ENCODE measurements at places on chromosomes 11 and 22. TPM values are rescaled to one million over a fixed set of nuclear protein-coding genes. Genes with fewer than 3 reads are reported as not detected.

- no peak for DNase-seq
- H3K27ac ChIP-seq: no peak within 1 kb of the TSS
- H3K36me3 ChIP-seq: no peaks in the 10 kb centered on the region
- H3K4me1 ChIP-seq: no peaks in the 10 kb centered on the region
- H3K27me3 ChIP-seq: no peaks in the 10 kb centered on the region
Measured at GRCh38 chr11:18046116-18046777, at the start of gene TPH1. TSS of gene TPH1 (minus strand) at chr11:18046269. CDS start at chr11:18040762, 5,507 bp downstream.

DNA sequence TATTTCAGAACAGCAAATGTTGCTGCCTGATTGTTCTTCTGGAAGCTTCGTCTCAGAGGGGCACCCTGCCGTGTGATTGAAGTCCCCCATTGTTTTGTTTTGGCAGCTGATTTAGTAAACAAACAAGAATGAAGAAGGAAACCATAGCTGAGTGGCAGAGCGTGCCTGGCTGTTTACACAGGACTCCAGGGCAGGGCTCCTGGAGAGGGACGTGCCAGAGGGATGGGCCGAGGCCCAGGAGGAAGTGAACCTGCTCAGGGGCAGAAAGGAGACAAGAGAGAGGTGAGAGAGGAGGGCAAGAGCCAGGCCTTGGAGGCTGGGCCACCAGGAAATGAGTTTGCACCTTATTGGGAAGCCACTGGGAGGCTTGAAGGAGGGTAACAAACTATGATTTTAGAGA, 85.5 kb upstream of the B3GAT1 start:
- H3K36me3 ChIP-seq: no peaks in the 10 kb centered on the region
- H3K4me1 ChIP-seq: no peaks in the 10 kb centered on the region
- no peak overlapping the region for H3K4me3 ChIP-seq
- H3K27me3 ChIP-seq: no peaks in the 10 kb centered on the region
- no peak for DNase-seq
- H3K27ac ChIP-seq: no peak overlapping the region

GRCh38 chr22:27537501-27537900, 264.1 kb downstream of the MN1 start:
- no peak overlapping the region for H3K4me3 ChIP-seq
- H3K4me1 ChIP-seq: no peaks in the 10 kb centered on the region
- no peak for DNase-seq
- H3K27me3 ChIP-seq: no peaks in the 10 kb centered on the region
- H3K27ac ChIP-seq: no peak overlapping the region
- no peaks in the 10 kb centered on the region for H3K36me3 ChIP-seq

- H3K27ac ChIP-seq: no peak overlapping the region
- DNase-seq: no peak
- no peaks in the 10 kb centered on the region for H3K36me3 ChIP-seq
- no peaks in the 10 kb centered on the region for H3K27me3 ChIP-seq
Measured at GRCh38 chr11:79108851-79109250, 332.0 kb downstream of the TENM4 start.

DNA sequence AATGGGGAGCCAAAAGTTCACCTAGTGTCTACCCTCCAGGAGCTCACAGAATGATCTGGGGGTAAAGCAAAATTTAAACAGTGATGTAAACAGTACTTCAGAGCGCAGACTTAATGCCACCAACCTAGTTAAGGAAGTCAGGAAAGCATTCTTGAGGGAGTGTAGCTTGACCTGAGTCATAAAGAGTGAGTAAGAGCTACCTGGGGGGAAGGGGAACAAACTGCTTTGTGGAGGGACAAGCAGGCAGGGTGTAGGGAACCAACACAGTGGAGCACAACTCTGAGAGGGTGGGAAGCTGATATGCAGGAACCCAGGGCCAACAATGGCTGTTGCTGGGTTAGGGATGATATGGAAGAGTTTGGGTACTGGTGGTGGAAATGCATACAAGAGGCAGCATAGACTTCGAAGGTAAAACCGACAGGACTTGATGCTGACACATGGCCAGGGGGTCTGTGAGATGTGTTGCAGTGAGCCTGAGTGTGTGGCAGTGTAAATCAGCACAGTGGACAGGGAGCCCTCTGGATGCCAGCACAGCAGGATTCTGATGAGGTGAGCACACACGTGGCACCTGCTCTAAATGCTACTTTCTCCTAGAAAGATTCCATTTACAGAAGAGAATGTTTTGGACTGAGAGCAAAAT, 58.3 kb upstream of the CYP2D6 start:
- no peaks in the 10 kb centered on the region for H3K36me3 ChIP-seq
- no peak overlapping the region for H3K4me3 ChIP-seq
- no peaks in the 10 kb centered on the region for H3K27me3 ChIP-seq
- H3K27ac ChIP-seq: no peak overlapping the region
- peaks cover 4% of the 10 kb centered on the region for H3K4me1 ChIP-seq
- no peak for DNase-seq

DNA sequence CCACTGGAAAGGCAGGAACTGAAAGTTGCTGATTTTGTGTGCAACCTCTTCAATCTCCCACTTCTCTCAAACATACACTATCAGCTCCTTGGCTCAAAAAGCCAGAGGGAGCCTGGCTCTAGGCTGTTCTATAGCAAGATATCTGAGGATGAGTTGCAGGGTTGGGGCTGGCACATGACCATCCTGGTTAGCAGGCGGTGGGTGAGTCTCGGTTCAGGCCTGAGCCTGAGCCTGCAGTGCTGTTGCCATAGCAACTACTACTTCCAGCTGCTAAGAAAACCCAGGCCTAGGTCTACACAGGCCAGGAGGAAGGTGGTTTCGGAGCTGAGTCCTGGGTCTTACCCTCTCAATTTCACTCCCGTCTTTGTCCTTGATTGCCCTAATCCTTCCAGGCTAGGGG, 39.0 kb downstream of the CWC15 start:
- no peak overlapping the region for H3K27ac ChIP-seq
- H3K4me1 ChIP-seq: peaks cover 28% of the 10 kb centered on the region
- no peaks in the 10 kb centered on the region for H3K36me3 ChIP-seq
- peak; percentile 18 for DNase-seq
- H3K4me3 ChIP-seq: peak overlapping the region; percentile 21

GRCh38 chr11:68016904-68017817, 7.0 kb downstream of the ALDH3B1 start:
- H3K27me3 ChIP-seq: no peaks in the 10 kb centered on the region
- H3K27ac ChIP-seq: no peak overlapping the region
- no peak overlapping the region for H3K4me3 ChIP-seq
- no peaks in the 10 kb centered on the region for H3K36me3 ChIP-seq
- no peak for DNase-seq
- no peaks in the 10 kb centered on the region for H3K4me1 ChIP-seq

Gene MS4A10
- not detected for polyA plus RNA-seq

Gene MRGPRX4
- polyA plus RNA-seq: not detected

Measured in naive thymus-derived CD4-positive, alpha-beta T cell (primary cell).